ENCODE measurements at places on chromosomes 4 and X.

GRCh38 chr4:75705198-75705977 is 19.0 kb upstream of the USO1 start:
- DNase-seq = no peak

DNA sequence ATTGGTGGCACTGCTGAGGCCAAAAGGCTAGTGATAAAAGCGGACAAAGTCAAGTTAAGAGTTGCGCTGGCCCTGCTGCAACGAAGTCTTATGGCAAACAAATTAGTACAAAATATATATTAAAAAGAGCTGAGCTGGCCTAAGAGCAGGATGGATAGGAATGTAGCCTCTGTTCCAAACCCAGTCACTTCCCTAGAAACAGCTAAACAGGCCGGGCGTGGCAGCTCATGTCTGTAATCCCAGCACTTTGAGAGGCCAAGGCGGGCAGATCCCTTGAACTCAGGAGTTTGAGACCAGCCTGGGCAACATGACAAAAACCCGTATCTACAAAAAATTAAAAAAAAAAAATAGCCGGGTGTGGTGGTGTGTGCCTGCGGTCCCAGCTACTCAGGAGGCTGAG is 32.4 kb upstream of the UGDH start:
- no peak for DNase-seq

DNA sequence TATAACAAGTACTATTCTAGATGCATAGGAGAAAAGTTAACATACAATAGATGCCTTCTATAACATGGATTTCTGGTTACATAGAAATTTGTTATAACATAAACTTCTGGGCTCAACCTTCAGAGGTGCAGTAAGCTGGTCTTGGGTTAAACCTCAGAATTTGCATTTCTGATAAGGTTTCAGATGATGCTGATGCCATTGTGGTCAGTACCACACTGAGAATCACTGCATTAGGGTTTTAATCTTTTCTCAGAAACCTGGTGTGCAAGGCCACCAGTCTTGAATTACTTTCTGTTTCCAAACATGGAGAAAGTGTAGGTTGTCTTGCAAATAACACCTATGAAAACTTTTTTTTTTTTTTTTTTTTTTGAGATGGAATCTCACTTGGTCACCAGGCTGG is 146.2 kb downstream of the SPOCK3 start:
- DNase-seq = no peak

- DNase-seq = no peak
Measured at GRCh38 chr4:20109391-20109790, 142.3 kb upstream of the SLIT2 start.

GRCh38 chrX:48719958-48720357 is 23.4 kb downstream of the SUV39H1 start:
- no peak for DNase-seq

DNA sequence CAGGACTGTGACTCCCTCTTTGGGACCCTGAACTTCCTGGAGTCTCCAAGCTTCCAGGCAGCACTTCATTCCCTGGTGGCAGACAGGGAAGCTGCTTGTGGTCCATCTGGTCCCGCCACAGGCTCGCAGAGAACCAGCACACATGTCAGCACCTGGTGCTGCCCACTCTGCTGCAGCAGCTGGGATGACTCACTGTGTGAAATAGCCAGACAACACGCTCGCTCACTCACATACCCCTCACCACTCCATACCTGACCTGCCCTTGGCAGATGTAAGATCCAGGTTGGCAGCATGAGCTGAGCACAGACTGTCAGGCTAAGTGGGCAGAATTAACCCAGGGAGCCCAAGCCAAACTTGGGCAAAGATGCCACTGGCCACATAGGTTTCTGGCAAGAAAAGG is 613.5 kb downstream of the PCDH18 start:
- no peak for DNase-seq

GRCh38 chr4:145830699-145831098 is 107.9 kb downstream of the ZNF827 start:
- DNase-seq = no peak

- no peak for DNase-seq
Measured at GRCh38 chr4:159504684-159505083, 401.8 kb downstream of the RAPGEF2 start.

GRCh38 chr4:59770601-59771264 is 1429.4 kb upstream of the ADGRL3 start:
- no peak for DNase-seq

GRCh38 chr4:27881705-27882104 is 1021.1 kb downstream of the STIM2 start:
- no peak for DNase-seq

GRCh38 chrX:71992711-71993110 is 82.1 kb downstream of the NHSL2 start:
- no peak for DNase-seq

GRCh38 chr4:41656572-41657520 is 91.7 kb downstream of the PHOX2B start:
- no peak for DNase-seq

DNA sequence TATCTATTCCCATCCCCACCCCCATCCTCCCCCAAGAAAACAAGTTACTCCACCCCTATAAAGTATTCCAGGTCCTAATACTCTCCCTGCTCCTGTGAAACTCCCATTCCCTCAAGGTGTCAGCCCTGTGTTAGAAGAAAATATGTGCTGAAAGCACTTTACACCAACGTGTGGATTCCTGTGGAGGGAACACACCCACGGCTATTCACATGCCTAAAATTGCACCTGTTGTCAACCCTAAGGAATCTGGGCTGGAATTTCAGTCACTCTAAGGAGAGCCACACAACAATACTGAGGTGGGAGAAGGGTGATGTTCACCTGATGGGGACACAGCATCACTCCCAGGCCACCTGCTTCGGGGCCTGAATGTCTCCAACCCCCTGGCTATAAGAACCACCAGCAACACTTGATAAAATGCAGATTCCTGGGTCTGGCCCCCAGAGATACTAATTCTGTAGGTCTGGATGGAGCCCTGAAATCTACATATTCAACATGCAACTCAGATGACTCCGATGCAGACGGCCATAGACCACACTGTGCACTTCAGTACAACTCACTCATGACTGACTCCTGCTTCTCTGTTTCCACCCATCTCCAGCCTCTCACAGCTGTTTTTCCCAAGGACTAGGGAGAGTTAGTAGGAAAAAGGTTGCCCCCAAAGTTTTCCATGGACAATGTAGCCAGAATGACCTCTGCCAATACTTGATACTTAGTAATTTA is 15.8 kb downstream of the SCD5 start:
- DNase-seq = no peak

DNA sequence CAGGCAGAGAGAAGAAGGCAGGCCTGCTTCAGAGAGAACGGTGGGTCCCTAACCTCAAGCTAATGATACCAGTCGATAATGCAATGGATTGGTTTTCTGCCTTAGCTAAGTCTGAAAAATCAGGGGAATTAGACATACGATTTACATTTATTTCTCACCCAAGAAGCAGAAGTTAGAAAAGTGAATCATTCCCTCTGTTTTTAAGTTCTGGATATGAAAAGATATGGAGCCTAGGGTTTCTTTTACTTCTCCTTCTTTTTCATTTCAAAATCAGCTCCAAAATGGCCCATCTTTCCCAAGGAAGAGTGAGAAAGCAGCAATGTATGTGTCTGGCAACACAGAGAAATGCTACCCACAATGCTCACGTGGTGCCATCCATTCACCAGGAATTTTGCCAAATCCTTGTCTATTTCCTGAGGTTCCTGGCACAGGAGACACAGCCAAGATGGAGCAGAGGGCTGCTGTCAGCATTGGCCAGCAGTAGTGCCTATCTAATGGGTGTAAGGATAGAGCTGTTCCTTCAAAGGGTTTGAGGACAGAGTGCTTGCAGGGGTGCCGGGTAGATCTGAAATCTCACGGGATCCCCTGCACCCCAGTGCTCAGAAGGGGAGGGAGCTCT is 231.5 kb downstream of the MAML3 start:
- DNase-seq = no peak

DNA sequence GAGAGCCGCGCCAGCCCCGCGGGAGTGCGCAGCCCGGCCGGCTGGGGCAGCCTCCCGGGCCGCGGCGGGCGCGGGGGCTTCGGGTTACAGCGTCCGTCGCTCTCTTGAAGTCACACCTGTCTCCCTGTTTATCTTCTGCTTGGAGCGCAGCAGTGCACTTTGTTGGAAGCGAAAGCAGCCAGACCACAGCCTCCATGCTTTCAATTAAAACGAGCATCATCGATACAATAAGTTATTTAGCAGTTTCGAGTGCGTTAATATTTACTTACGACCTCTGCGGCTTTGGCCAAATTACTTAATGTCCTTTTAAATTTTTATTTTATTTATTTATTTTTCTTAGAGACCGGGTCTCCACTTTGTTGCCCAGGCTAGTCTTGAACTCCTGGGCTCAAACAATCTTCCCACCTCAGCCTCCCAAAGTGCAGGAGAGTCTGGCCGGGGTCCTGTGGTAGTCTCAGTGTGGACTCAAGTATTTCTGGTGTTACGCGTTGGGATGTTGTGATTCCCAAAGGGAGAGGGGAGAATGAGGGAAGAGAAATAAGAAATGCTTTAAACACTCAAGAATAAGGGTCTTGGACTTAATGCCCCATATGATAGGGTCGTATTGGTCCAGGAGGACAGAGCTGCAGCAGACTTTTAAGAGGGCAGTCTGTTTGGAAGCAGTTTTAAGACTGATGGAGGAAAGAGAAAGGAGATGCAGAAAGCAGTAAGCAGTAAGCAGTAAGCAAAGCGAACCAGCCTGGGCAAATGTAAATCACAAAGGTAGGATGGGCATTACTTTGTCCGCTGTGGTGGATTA is 504 bp upstream of the PDLIM3 start:
- DNase-seq = no peak

GRCh38 chr4:3248811-3249661 is at the start of gene MSANTD1:
Gene MSANTD1 (plus strand): TSS chr4:3249159. CDS start chr4:3249223, 64 bp downstream.
- DNase-seq = no peak

DNA sequence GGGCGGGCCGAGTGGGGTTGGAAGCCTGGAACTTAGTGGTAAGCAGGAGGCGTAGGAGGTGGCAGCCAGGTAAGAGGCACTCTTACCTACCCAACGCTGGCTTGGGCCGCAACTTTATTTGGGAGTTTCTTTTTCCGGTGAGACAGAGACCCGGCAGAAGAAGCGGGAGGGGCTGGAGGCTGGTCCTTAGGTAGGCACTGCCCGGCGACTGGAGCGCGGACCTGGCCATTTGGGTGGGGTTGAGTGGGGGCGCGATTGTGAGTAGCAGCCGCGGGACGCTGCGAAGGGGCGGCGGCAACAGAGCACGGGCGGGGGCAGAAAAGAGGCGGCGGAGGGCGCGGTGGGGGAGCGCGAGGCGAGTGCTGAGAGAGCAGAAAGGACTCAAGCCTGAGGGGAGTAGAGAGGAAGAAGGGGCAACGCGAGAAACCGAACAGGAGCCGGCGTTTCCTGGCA is 334 bp upstream of the POU4F2 start:
- DNase-seq = no peak

GRCh38 chrX:1281521-1281920 is 12.9 kb downstream of the CSF2RA start:
- DNase-seq = no peak

- DNase-seq = no peak
Measured at GRCh38 chrX:138858438-138858837, 146.9 kb upstream of the FGF13 start.

- no peak for DNase-seq
Measured at GRCh38 chrX:106144755-106145639, 23.1 kb upstream of the PWWP3B start.

DNA sequence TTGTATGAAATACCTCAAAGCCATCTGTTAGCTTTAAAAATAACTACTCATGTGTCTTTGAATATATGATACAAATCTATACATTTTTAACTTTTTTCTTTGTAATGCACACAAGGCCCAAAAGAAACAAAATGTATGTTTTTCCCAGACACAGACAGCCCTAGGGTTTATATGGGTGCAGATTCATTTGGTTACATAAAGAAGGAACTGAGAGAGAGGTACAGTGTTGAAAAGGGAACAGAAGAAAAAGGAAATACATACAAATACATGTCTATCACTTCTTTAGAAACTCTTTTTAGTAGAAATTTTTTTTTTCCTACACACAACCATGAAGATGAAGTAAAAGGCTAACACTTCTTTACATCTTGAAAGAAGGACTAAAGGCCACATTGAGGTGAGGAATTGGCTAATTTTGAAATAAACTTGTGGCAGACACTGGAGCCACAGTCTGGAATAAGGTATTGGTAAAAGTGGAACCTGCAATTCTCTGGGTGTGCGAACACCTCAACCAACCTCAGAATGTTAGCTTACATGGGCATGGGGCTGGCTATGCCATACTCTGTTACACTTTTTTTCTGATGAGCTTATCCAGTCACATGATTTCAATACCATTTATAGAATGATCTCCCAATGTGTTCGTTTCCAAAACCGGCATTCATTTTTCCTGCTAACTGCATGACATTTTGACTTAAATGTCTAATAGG is 67.9 kb downstream of the FAM47C start:
- DNase-seq = no peak

DNA sequence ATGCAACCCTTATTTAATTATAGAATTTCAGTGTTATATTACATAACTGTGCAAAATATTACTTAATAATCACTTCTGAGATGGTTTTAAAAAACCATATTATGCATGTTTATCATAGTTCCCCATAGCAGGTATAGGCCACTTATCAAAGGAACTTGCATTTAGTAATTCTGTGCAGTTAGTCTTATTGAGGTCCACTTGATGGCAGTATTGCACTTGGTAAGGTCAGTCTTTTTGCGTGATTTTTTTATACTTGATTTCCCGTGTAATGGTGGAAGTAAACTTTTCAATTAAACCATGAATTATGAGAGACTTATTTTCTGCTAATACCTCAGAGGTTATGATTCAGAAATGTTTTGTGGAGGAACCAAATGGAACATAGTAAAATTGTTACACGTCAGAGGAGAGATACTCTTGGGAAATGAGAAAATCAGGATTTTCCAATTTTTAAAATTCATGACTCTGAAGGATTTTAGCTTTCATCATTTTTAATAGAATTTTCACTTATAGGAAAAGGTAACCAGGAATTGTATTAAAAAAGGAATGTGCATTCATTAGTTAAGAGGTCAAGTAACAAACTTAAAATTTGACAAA is 230.0 kb downstream of the CCSER1 start:
- DNase-seq = no peak

GRCh38 chr4:99833756-99834155 is 17.1 kb downstream of the DAPP1 start:
- no peak for DNase-seq

GRCh38 chrX:72020788-72021187 is 110.1 kb downstream of the NHSL2 start:
- DNase-seq = no peak

DNA sequence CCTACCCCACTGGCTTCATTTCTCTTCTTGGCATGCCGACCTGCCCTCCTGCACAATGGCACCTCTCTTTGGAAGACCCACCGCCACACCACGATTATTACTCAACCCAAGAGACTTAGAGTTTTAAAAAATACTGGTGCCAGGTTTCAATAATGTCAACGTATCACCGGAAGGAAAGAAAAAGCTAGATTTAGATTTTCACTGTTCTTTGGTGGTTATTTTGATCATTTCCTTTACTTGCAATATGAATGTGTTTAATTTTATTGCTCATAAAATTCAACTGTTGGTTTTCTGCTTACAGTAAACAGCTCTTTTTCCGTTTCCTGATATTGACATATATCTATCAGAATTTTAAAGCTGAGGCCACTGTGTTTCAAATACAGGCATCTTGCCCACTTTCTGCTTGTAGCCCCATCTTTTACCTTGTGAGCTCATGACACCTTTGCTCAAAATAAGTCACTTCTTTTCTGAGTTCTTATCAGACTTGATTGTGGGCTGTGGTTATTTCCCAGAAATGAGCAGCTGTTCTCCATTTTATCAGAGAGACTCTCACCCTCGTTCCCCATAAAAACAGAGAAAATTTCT is 439.1 kb downstream of the INPP4B start:
- no peak for DNase-seq

Measured in amygdala (tissue), 56 donors.